Tibial nerve (tissue), 4 donors: ENCODE measurements at places on chromosomes 5 and 9.

GRCh38 chr9:138060881-138061280 is 183.3 kb downstream of the CACNA1B start:
- H3K4me3 ChIP-seq: no peak overlapping the region
- DNase-seq: no peak
- no peak overlapping the region for H3K27ac ChIP-seq

- no peak overlapping the region for H3K4me3 ChIP-seq
- H3K4me1 ChIP-seq: no peaks in the 10 kb centered on the region
- no peak overlapping the region for H3K27ac ChIP-seq
These were observed 82.3 kb downstream of the SPTLC1 start for GRCh38 chr9:92032891-92033290.

- DNase-seq: no peak
- no peak overlapping the region for H3K4me3 ChIP-seq
- H3K36me3 ChIP-seq: no peaks in the 10 kb centered on the region
These were observed 26.7 kb upstream of the ECM2 start for GRCh38 chr9:92562461-92562967.

DNA sequence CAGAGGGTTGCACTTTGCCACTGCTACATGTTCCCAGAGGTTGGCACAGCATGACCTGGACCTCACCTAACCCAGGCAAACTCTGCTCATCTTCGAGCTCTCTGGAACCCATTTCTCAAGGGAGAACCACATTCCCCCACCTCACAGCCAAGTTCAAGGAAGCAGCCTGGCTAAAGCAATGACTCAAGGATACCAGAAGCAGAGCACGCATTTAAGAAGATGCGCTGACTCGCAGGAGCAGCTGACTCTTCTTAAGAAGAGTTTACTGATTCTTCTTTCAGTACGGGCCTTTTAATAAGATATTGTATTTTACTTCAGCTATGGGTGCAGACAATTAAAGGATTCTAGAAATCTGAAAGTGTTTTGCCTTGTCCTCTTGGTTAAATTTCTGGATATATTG is 4.1 kb upstream of the SEMA5A start:
- H3K4me1 ChIP-seq: no peaks in the 10 kb centered on the region
- H3K27ac ChIP-seq: no peak overlapping the region
- H3K27me3 ChIP-seq: no peaks in the 10 kb centered on the region
- no peaks in the 10 kb centered on the region for H3K36me3 ChIP-seq
- no peak overlapping the region for H3K4me3 ChIP-seq

- H3K4me1 ChIP-seq: no peaks in the 10 kb centered on the region
- H3K27ac ChIP-seq: no peak overlapping the region
- no peak for DNase-seq
- H3K27me3 ChIP-seq: peaks cover 4% of the 10 kb centered on the region
- H3K36me3 ChIP-seq: no peaks in the 10 kb centered on the region
These were observed 5.9 kb downstream of the GDNF start for GRCh38 chr5:37833990-37834389.
